ENCODE measurements at places on chromosomes 7 and 10. TPM values are rescaled to one million over a fixed set of nuclear protein-coding genes. Genes with fewer than 3 reads are reported as not detected.

CPED1 gene
- 6.1 TPM for total RNA-seq

AGR2 gene
- not detected for total RNA-seq

RET gene
- 0.35 TPM for total RNA-seq

MCM10 gene
- total RNA-seq = 1.2 TPM

NRAP gene
- not detected for total RNA-seq

ACSM6 gene
- total RNA-seq = not detected

FAM25A gene
- total RNA-seq = not detected

PNLIPRP1 gene
- total RNA-seq = not detected

PIK3CG gene
- total RNA-seq = not detected

SFXN3 gene
- total RNA-seq = 54.8 TPM

BTRC gene
- total RNA-seq = 9.3 TPM

GPR141 gene
- not detected for total RNA-seq

ANKRD30A gene
- not detected for total RNA-seq

EBF3 gene
- 12.8 TPM for total RNA-seq

ACTR3C gene
- 0.09 TPM for total RNA-seq

NEBL gene
- 14.7 TPM for total RNA-seq

TRIL gene
- 6.5 TPM for total RNA-seq

CALML5 gene
- not detected for total RNA-seq

PCLO gene
- 0.12 TPM for total RNA-seq

SHTN1 gene
- 1.3 TPM for total RNA-seq

PRPS1L1 gene
- total RNA-seq = not detected

CRYGN gene
- under 0.01 TPM for total RNA-seq

SPDYE2 gene
- total RNA-seq = not detected

STOX1 gene
- 0.82 TPM for total RNA-seq

VPS37D gene
- 4.1 TPM for total RNA-seq

AHR gene
- total RNA-seq = 64.2 TPM

GPRIN2 gene
- not detected for total RNA-seq
